Activated CD4-positive, alpha-beta T cell treated with anti-CD3 and anti-CD28 coated beads for 36 hours (primary cell): ENCODE measurements at places on chromosomes 1 and 21.

DNA sequence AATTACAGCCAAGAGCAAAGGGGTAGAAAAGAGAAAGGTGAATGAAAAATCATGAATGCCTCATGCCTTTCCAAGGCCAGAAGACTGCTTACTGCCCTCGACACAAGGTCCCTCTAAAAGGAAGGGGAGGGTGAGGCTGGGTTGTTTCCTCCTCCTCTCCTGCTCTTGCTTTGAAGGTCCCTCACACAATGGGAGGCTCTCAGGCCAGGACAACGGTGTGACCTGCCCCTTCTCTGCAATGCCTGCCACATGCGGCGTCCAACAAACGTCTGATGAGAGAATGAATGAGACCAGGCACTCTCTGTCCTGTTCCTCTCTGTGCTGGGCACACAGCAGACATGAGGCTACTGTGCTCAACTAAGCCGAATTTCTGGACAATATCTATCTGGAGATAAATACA lies 51.3 kb downstream of the SSBP3 start:
- peaks cover 81% of the 10 kb centered on the region for H3K4me1 ChIP-seq
- H3K36me3 ChIP-seq, result peaks cover 9% of the 10 kb centered on the region
- peak overlapping the region; percentile 14 for H3K27ac ChIP-seq
- H3K27me3 ChIP-seq, result no peaks in the 10 kb centered on the region
- H3K4me3 ChIP-seq, result no peak overlapping the region

GRCh38 chr1:56385314-56385713 lies 194.0 kb downstream of the PLPP3 start:
- H3K4me3 ChIP-seq, result no peak overlapping the region
- DNase-seq, result no peak
- no peaks in the 10 kb centered on the region for H3K4me1 ChIP-seq
- H3K27me3 ChIP-seq, result no peaks in the 10 kb centered on the region
- no peaks in the 10 kb centered on the region for H3K36me3 ChIP-seq

- H3K36me3 ChIP-seq, result no peaks in the 10 kb centered on the region
- H3K4me1 ChIP-seq, result peaks cover 18% of the 10 kb centered on the region
Observed at GRCh38 chr1:243917863-243918565, 68.0 kb upstream of the AKT3 start.

- no peaks in the 10 kb centered on the region for H3K27me3 ChIP-seq
- H3K4me1 ChIP-seq, result peaks cover 10% of the 10 kb centered on the region
- no peaks in the 10 kb centered on the region for H3K36me3 ChIP-seq
- H3K4me3 ChIP-seq, result no peak overlapping the region
- H3K27ac ChIP-seq, result no peak overlapping the region
Observed at GRCh38 chr1:228075801-228076271, 6.7 kb upstream of the ARF1 start.

DNA sequence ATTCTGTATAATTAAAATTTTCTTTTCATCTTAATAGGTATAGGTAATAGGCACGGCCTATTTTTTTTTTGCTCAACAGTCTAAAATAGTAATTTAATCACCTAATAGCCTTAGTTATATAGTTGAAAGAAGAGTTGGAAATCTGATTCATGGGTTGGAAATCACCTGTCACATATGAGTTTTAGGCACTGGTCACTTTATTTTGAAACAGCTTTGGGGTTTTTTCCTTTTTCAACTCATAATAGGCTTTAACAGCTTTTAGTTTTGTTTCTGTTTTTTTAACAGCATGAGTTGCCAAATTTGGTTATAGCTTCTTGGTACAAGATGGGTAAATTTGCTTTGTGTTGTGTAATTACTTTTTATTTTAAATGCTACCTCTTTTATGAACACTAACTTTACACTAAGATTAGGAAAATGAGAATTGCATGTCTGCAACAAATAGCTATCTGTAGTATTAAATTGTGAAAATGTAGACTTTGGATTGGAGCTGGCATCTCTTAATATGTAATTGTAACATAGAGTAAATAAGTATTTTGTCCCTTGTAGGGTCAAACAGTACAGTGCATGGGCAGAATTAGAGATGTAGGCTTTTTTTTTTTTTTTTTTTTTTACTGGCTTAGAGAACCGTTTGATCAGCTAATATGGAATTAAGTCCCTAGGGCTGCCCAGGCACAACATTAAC lies 109.8 kb downstream of the OSBPL9 start:
- no peaks in the 10 kb centered on the region for H3K27me3 ChIP-seq
- no peak for DNase-seq
- no peak overlapping the region for H3K4me3 ChIP-seq
- H3K36me3 ChIP-seq, result no peaks in the 10 kb centered on the region

GRCh38 chr1:116288201-116288598 lies 84.8 kb upstream of the ATP1A1 start:
- H3K4me3 ChIP-seq, result no peak overlapping the region
- no peak for DNase-seq
- no peaks in the 10 kb centered on the region for H3K36me3 ChIP-seq
- no peak overlapping the region for H3K27ac ChIP-seq
- peaks cover 2% of the 10 kb centered on the region for H3K4me1 ChIP-seq

DNA sequence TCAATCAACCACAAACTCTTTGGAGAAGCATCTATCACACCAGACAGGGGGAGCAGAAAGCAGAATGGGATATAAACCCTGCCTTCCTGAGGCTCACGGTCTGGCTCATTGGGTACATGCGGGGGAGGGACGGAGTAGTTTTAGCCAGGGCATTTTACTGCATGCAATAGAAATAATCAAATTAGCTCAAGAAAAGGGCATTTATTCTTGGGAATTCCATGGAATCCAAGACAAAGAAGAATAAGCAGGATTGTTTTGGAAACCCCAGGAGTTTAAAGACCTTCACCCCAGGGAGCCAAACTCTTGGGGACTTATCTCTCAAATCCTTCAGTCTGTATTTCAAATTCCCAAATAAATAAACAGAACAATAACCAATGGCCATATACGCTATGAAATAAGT lies 5.2 kb upstream of the KAZN start:
- no peak for DNase-seq
- H3K27me3 ChIP-seq, result peaks cover 29% of the 10 kb centered on the region
- H3K4me1 ChIP-seq, result no peaks in the 10 kb centered on the region
- no peaks in the 10 kb centered on the region for H3K36me3 ChIP-seq

DNA sequence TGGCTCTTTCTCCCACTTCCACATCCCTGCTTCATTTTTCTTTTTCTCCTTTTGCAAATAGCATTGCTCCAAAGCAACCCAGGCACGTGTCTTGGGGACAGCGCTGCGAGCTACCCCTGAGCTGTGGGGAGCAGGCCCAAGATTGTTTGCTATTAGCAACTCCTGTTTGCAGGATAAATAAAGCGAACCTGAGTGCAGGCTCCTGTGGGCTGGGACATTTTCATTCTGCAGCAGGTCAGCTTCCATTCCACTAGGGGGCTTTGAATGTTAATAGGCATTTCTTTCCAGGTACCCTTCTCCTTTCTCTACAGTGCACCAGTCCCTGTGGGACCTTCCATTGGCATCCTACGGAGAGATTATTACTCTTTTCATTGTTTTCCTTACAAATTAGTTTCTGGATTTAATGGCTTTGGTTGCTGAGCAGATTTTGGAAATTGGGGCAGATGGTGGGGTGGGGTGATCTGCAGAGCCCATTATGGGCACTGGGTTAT lies 54.0 kb downstream of the OLFML3 start:
- H3K4me1 ChIP-seq, result no peaks in the 10 kb centered on the region
- no peak overlapping the region for H3K27ac ChIP-seq
- H3K36me3 ChIP-seq, result no peaks in the 10 kb centered on the region
- no peak overlapping the region for H3K4me3 ChIP-seq
- no peak for DNase-seq
- H3K27me3 ChIP-seq, result no peaks in the 10 kb centered on the region

DNA sequence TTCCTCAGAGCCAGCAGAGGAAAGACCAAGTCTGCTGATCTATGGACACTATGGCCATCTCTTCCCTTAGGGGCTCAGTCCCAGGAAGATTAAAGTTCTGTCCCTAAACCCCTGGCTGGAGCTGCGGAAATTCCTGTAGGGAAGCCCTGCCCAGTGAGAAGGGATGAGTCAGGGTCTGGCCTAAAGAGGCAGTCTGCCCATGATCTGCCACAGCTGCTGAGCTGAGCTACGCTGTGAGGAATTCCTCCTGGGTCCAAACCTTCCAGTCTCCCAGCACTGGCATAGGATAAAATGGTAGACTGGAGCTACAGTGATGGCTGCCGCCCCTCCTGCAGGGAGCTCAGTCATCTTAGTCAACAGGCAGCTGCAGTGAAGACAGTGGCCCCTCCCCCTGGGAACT lies 213.7 kb downstream of the BRINP2 start:
- no peaks in the 10 kb centered on the region for H3K27me3 ChIP-seq
- no peaks in the 10 kb centered on the region for H3K36me3 ChIP-seq
- H3K4me3 ChIP-seq, result no peak overlapping the region
- H3K4me1 ChIP-seq, result no peaks in the 10 kb centered on the region
- no peak for DNase-seq

GRCh38 chr1:224759681-224760091 lies 143.6 kb downstream of the CNIH3 start:
- peaks cover 3% of the 10 kb centered on the region for H3K27me3 ChIP-seq
- no peak overlapping the region for H3K27ac ChIP-seq
- DNase-seq, result no peak

GRCh38 chr1:218371927-218372672 lies 27.0 kb downstream of the TGFB2 start:
- no peak for DNase-seq
- H3K4me3 ChIP-seq, result no peak overlapping the region
- H3K4me1 ChIP-seq, result peaks cover 2% of the 10 kb centered on the region
- H3K27ac ChIP-seq, result no peak overlapping the region
- H3K27me3 ChIP-seq, result peaks cover 43% of the 10 kb centered on the region

- no peak overlapping the region for H3K27ac ChIP-seq
- no peaks in the 10 kb centered on the region for H3K36me3 ChIP-seq
- no peak overlapping the region for H3K4me3 ChIP-seq
- DNase-seq, result no peak
- peaks cover 4% of the 10 kb centered on the region for H3K27me3 ChIP-seq
Observed at GRCh38 chr1:153360592-153361479, 3.2 kb downstream of the S100A9 start.

DNA sequence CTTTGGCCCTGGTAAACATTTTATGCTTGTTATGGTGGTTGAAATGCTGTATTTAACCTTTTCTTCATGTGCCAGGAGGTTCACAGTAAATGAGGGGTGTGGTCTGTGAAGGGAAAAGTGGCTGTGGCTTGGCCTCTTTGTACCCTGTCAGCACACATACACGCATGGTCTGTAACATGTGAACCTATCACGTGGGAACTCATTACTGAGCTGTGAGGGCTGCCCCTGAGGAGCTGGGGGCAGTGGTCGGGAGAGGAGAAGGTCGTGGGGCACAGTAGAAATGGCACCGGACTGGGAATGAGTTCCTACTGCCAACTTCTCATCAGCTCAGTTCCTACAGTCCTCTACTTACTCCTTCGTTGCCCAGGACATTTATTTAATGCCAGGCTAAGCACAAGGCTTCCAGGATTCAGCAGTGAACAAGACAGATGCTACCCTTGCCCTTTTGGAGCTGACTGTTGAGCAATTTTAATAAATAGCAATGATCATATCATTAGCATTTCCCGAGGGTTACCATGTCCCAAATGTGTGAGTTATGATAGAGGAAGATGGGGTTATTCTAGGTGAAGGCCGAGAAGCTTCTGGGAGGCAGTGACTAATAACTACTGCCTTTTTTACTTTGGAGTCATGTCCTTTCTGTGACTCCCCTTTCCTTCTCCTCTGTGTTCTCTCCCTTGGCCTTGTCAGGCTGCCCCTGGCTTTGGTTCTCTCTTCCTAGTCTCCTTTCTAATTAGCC lies 38.8 kb downstream of the DDR2 start:
- H3K36me3 ChIP-seq, result no peaks in the 10 kb centered on the region
- H3K27me3 ChIP-seq, result peaks cover 2% of the 10 kb centered on the region
- no peak overlapping the region for H3K27ac ChIP-seq
- H3K4me3 ChIP-seq, result no peak overlapping the region

- H3K4me1 ChIP-seq, result peaks cover 35% of the 10 kb centered on the region
- H3K27me3 ChIP-seq, result no peaks in the 10 kb centered on the region
- no peaks in the 10 kb centered on the region for H3K36me3 ChIP-seq
- peak; percentile 48 for DNase-seq
- H3K4me3 ChIP-seq, result no peak overlapping the region
Observed at GRCh38 chr1:185644531-185644930, 89.7 kb upstream of the HMCN1 start.

GRCh38 chr1:229474509-229474908 lies 33.6 kb downstream of the NUP133 start:
- H3K27me3 ChIP-seq, result no peaks in the 10 kb centered on the region
- DNase-seq, result no peak
- H3K4me3 ChIP-seq, result no peak overlapping the region
- H3K4me1 ChIP-seq, result peaks cover 3% of the 10 kb centered on the region
- H3K27ac ChIP-seq, result no peak overlapping the region

DNA sequence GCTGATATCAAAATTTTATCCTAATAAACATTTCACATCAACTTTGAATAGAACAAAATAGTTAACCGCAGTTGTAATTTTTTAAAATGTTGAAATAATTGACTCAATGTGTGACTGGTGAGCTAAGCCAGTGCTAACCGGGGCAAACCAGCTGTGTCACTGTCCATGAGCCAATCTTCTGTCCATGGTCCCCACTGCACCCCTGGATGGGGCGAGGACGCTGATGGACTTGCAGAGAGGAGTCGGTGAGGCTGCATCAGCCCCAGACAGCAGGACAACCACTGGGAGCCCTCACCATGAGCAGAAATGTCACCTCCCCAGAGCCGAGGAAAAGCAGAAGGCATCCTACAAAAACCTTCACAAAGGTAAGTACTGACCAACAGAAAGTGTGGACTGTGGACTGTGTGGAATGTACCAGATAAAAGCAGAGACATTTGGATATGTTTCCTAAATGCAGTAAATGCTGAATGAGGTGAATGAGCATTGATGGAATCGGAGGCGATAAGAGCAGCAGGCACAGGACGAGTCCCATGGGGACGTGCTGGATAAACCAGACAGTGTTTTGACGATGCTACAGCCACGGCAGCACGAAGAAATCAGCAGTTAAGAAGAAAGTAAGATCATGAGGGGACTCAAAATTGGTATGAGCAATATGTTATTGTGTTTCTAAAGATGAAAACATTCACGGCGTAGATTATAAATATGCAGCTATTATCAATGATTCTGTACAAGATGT lies 115.0 kb upstream of the BACE2 start:
- H3K27me3 ChIP-seq, result peaks cover 4% of the 10 kb centered on the region
- no peak for DNase-seq
- H3K27ac ChIP-seq, result no peak overlapping the region
- no peak overlapping the region for H3K4me3 ChIP-seq
- H3K4me1 ChIP-seq, result no peaks in the 10 kb centered on the region
